ENCODE measurements at places on chromosomes 5 and 9.

- no peak for DNase-seq
Measured at GRCh38 chr9:88072831-88073375, 65.4 kb downstream of the SPATA31C2 start.

DNA sequence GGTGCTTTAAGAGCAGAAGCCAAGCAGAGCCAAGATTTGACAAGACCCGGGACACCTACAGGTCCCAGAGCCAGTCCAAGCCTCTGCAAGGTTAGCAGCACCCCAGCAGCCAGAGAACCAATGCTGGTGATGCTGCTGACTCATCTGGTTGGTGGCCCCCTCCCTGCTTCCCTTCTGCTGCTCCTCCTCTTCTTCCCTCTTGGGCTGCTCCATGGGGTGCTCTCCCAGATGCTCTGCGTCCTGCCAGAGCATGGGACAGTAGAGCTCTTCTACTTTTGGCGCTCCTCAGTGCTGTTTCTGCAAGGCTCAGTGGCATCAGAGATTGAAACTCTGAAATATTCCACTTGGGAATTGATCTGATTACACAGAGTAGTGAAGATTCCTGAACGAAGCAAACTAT, 76.1 kb upstream of the SAP30L start:
- DNase-seq = no peak

- no peak for DNase-seq
Measured at GRCh38 chr9:133181561-133181960, 17.8 kb upstream of the GBGT1 start.

DNA sequence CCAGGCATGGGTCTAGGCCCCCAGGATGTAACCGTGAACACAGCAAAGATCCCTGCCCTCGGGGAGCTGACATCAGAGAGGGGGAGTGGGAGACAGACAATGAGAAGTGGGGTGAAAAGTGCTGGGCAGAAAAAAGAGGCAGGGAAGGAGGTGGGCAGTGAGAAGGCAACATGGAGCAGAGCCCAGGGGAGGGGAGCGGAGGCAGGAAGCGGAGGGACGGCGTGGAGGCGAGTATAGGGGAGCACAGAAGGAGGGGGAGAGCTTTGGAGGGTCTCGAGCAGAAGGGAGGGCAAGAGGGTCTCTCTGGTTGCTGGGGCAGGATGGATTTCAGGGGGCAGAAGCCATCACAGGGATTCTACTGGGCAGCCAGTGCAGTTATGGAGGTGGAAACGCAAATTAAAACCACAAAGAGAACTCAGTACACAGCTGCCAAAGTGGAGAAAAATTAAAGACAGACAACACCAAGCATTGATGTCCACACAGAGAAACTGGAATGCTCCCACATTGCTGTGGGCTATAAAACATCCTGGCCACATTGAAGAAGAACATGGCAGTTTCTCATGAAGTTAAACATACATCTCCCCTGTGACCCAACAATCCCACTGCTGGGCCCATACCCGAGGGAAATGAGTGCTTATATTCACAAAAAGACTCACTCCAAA, 21.1 kb upstream of the LAMC3 start:
- no peak for DNase-seq

GRCh38 chr5:169307646-169308045, 6.7 kb upstream of the SLIT3 start:
- DNase-seq = no peak

DNA sequence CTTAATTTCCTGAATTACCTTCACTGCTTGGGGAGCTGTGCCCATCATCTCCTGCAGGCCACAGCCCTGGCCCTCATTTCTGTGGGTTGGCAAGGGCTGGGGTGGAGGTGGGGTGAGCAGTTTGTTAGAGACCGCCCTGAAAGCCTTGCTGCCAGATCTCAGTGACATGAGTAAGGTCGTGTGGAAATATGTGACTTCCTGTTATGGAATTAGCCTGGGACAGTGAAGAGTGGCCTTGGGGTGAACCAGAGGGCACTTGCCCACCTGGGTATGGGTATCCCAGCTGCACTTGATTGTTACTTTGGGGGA, 2.5 kb upstream of the HNRNPAB start:
- no peak for DNase-seq

GRCh38 chr9:99261923-99262322, 39.8 kb downstream of the SEC61B start:
- no peak for DNase-seq

DNA sequence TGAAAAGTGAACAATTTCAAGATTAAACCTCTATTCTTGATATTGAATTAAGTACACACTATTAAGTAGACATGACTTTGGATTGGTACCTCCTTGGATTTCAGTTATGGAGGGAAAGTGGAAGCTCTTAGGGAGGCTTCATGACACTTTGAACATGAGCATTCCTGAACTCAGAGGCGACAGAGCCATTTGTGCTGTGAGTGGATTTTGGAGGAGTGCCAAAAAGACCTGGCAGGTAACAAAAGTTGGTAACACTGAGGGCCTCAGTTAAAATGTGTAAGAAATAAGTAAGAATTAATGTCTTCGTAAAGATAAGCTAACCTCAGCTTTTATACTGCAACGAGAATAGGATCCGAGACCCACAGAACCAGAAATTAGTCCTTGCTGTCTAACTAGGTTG, 356.7 kb downstream of the ARRDC3 start:
- DNase-seq = no peak

- no peak for DNase-seq
Measured at GRCh38 chr5:175572886-175573285, 85.0 kb upstream of the HRH2 start.

GRCh38 chr9:97808415-97808814, 44.6 kb upstream of the FOXE1 start:
- DNase-seq = no peak

DNA sequence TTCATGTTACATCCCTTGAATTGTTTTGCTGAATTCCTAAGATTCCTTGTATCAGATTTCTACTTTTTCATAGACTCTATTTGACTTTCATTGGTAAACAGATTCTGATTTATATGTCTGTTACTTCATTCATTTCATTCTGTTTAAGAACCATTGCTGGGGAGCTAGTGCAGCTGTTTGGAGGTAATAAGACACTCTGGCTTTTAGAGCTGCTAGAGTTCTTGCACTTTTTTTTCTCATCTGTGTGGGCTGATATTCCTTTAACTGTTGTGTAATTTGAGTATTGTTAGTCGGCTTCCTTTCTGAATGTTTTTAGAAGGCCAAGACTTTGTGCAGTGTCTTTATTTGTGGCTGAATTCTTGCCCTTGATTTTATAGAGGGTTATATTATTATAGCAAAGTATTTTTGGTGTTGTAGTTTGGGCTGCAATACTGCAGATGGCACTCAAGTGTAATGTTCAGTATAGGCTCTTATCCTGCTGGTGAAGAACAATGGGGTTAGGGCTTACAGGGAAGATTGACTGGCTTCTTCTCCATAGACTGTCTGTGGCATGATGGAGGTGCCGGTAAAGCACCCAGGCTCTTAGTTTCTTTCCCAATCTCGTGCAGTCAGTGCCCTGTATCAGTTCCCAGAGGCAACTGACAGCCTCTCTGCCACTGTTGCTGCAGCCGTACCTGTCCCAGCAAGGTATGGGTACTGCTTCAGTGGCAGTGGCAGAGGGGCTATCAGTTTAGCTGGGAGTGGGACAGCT, 162.2 kb downstream of the OXCT1 start:
- DNase-seq = no peak

- no peak for DNase-seq
Measured at GRCh38 chr9:133155156-133155555, 8.6 kb downstream of the GBGT1 start.

DNA sequence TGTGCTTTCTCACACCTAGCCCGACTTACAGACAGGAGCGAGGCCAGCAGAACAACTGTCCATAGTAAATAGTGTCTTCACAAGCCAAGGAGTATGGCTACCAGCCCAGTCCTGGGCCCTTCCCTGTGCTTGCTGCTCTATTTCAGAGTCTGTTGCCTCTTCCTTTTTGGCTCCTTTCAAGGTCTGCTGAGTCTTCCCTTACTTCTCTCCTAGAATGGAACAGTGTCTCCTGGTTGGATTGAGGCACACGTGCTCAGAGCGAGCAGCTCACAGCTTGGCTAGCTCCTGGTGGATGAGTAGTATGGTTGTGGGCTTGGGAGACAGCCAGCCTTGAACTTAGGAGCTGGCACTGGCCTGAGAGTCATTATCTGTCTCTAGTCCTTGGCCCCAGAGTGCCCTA, 72.8 kb downstream of the TLE4 start:
- no peak for DNase-seq

DNA sequence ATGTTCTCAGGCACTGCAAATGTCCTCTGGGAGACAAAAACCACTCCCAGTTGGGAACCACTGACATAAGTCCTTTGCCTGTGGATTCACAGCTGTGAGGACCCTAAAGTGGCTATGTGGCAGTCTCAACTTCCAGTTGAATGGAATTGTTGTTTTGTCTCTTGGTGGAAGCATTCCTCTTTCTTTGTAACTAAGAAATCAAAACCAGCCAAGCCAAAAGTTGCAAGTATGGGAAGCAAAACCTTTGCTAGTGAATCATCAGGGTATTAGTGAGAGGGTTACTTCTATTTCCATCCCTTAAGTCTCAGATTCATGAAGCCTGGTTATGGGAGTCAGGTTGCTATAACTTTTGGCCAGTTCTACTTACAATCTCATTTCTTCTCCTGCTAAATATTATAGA, 49.8 kb upstream of the RPS23 start:
- no peak for DNase-seq

DNA sequence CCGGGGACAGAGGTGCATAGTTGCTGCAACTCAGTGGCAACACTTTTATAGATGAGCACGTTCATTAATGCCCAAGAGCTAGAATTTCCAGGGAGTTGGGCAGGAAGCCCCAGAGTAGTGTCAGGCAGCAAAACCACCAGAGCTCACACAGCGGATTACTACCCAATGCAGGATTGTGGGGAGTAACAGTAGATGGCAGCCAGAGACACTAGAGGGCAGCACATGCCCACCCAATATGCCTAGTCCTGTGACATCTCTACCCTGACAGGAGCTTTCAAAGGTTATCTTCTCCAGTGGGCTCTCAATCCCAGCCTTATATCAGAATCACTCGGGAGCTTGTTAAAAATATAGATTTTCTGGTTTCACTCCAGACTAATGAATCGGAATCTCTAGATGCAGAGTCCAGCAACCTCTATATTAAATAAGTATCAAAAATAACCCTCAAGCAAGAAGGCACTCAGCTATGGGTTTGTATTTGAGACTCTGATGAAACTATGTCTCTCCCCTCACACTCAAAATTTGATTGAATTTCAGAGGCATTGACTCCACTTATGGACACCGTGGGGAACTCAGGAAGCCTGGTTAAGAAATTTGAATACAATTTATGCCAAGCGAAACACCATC, 58.4 kb upstream of the PHF24 start:
- DNase-seq = peak; percentile 76

DNA sequence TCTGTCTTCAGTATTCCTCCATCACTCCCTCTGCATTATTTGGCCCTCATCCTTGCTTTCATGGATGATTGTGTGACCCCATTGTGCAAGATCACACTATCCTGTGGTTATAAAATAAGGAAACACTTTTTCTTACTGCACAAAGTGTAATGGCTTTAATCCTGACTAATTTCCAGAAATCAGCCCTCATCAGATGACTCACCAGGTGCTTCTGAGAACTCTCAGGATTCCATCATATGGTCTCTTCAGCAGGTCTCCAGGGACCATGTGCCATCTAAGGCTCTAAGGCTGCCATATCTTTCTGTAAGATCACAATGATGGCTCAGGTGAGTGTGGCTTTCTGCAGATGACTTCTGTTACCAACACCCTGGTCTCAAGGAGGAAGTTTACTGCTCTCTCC, 27.3 kb upstream of the FER start:
- no peak for DNase-seq

- DNase-seq = no peak
Measured at GRCh38 chr9:126147186-126147935, 179.3 kb upstream of the MVB12B start.

DNA sequence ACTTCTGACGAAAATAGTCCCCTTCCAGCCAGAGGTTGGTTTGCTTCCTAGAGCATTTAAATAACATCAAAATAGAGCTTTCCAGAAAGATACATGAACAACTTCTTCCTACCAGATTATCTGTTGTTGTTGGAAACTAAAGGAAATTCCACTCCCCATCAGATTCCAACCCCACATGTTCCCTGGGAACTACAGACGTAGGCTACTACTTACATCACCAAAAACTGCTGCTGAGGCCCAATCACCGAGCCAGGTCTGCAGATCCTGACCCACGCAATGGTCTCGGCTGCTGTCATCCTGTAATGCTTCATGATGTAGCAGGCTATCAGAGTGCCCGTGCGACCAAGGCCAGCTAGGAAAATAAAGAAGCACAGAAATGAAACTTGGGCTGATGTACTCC, 73.4 kb downstream of the HABP4 start:
- DNase-seq = no peak

DNA sequence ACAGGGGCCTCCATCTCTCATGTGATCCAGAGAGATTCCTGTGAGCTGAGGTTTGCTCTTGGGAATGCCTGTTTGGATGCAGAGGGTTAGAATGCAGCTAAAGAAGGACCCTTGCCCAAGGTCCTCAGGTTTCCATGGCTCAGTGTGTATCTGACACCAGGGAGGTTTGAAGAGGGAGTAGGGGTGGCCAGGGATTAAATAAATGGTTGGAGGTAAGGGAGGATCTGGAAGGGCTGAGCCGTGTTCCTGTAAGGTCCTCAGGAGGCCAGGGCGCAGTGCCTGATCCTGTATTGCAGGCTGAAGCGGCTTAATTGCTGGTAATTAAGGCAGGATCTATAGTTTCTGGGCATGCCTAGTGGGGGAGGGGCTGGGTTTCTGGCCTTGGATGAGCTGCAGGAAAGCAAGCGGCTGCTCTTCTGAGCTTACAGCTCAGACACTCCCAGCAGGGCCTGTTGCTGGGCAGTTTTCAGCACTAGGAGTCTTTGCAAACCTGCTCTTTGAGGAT, 41.5 kb upstream of the MAP1B start:
- DNase-seq = no peak

GRCh38 chr9:14346811-14347405, 33.0 kb upstream of the NFIB start:
- DNase-seq = no peak

DNA sequence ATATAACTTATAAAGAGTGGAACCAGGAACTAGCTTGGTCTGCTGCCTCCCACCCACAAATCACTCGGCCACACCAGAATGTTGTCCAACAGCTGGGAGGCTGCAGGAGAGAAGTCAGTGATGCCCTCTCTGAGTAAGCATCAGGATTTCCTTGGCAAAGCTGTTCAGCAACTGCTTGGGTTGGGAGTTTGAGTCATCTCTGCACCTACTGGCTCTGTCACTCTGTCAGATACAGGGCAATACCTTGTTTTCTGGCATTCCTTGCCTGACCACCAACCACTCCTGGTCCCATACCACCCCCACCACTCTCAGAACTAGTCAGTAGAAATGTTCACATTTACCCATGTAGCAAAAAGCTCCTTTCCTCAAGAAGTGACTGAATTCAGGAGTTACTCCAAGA, 36.8 kb upstream of the GCNT4 start:
- no peak for DNase-seq

- DNase-seq = no peak
Measured at GRCh38 chr5:36417221-36417620, 115.5 kb upstream of the RANBP3L start.

DNA sequence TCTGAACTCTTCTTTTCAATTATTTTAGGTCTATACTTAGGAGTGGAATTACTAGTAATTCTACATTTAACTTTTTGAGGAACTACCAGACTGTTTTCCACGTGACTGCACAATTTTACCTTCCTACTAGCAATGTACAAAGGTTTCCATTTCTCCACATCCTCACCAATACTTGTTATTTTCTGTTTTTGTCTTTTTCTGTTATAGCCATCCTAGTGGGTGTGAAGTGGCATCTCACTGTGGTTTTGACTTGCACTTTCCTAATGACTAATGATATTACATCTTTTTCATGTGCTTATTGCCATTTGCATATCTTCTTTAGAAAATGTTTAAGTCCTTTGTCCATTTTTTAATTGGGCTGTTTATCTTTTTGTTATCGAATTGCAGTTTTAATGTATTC, 136.9 kb upstream of the EGFLAM start:
- DNase-seq = no peak

- DNase-seq = no peak
Measured at GRCh38 chr9:129280623-129281271, 102.7 kb upstream of the IER5L start.

Data from stimulated activated naive CD4-positive, alpha-beta T cell (primary cell).